ENCODE measurements at places on chromosomes 2 and 18.

GRCh38 chr2:170503563-170503962 lies 211.6 kb upstream of the SP5 start:
- no peak for DNase-seq

GRCh38 chr2:28606986-28607441 lies 111.2 kb downstream of the PLB1 start:
- DNase-seq = no peak

DNA sequence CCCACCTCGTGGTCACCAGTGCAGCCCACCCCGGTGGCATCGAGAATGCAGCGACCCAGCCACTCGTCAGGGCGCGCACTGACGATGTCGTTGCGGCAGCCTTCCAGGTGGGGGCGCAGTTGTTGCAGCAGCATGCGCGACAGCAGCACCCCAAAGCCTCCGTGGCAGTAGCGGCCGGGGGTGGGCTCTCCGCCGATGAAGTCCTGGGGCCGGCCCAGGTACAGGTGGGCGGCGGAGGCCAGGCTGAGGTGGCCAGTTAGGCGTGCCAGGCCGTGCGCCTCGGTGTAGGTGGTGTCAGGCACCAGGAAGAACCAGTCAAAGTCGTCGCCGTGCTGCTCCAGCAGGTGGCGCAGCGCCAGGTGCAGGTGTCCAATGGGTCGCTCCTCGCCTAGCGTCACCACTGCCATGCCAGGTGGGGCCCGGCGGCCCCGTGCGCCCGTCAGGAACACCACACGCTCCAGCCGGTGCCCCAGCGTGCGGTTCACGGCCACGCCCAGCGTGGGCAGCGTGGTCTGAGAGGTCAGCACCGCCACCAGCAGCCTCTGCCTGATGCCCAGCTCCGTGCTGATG lies 1.9 kb downstream of the CHPF start:
- peak; percentile 86 for DNase-seq

GRCh38 chr2:140353541-140353940 lies 1573.4 kb upstream of the NXPH2 start:
- DNase-seq = no peak

GRCh38 chr18:43013486-43013885 lies 102.0 kb downstream of the RIT2 start:
- DNase-seq = no peak

GRCh38 chr2:207091176-207091575 lies 74.6 kb downstream of the KLF7 start:
- DNase-seq = no peak

DNA sequence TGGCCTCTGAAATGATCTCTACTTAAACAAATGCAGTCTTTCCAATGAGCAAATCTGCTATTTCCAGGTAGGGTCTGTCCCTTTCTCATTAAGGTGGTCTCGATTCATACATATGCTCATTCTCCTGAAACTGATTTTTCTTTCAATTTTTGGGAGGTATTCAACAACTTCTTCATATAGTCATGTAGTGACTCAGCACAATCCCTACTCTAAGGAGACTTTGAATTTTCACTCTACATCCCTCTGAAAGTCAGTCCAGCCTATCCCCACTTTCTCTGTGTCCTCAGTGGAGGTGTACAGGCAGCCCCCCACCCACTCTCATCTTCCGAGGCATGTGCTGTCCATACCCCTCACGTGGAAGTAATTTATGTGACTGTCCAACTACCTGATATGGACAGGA lies 99.9 kb upstream of the ACAA2 start:
- DNase-seq = no peak

- no peak for DNase-seq
These were observed 10.8 kb upstream of the BUB1 start for GRCh38 chr2:110688594-110689091.

- DNase-seq = no peak
These were observed 19.8 kb downstream of the LONRF2 start for GRCh38 chr2:100302585-100302892.

Data from endothelial cell (in vitro differentiated cells).